CD4-positive, alpha-beta T cell treated with Interferon gamma for 1 hour (primary cell): ENCODE measurements at places on chromosomes 1 and 21.
A peak's percentile ranks its signal among the peaks of the same experiment; 100 is the strongest.

GRCh38 chr1:150928286-150928685, 2.1 kb downstream of the SETDB1 start:
- DNase-seq, result no peak

GRCh38 chr1:84376000-84376910, 22.0 kb upstream of the DNASE2B start:
- DNase-seq, result no peak

DNA sequence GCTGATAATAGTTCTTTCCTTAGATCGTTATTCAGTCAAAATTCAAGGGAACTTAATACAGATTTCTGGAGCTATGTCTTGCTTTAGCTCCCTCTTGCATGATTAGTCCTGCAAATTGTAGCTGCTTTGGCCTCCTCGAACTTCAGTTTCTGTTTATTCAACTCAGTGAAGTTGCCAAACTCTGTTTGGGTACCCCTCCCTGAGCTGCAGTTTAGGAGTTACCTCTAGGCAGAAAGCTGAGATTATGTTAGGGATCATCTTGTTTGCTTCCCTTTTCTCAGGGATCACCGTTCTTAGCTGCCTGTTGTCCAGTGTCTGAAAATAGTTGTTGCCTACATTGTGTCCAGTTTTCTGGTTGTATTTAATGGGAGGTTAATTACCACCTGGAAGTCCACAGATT, 43.5 kb downstream of the SNX27 start:
- DNase-seq, result no peak

- no peak for DNase-seq
Observed at GRCh38 chr1:74180490-74180889, 17.5 kb downstream of the LRRIQ3 start.

DNA sequence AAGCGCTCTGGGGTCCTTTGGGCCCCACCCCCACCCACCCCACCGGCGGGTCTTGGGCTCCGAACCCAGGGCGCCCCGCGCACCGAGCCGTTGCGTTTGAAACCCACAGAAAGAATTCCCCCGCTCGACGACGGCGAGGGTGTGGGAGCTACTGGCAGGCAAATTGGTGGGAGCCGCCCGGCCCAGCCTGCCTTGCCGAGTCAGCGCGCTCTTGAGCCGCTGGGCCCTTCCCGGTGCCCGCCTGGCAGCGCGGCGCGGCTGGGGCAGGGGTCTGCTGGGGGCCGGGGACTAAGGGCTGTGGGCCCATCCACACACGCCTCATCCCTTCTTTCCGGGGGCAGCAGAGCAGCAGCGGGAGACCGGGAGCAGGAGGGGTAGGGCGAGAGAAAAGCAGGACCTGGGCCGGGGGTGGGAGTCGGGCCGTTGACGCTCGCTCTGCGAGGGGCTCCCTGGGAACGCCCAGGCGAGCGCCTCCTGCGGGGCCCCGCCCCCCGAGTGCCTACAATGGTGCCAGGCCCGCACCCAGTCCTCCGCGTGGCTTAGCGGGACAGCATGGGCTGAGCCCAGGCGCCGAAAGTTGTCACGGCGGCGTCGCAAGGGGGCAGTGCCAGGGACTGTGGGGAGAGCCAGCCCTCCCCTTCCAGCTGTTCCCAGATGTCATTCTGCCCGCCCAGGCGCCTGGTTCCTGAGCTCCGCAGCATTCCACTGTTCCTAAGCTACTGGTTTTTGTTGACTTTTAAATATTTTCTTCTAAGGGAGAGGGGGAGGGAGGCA, at the start of gene C1orf94:
Gene C1orf94, plus strand, starts transcription at position 78 of the 774 bp plus-strand sequence. CDS start 883 bp downstream, outside the sequence.
- no peak for DNase-seq

GRCh38 chr1:190476806-190477205, 858 bp downstream of the BRINP3 start:
- no peak for DNase-seq

DNA sequence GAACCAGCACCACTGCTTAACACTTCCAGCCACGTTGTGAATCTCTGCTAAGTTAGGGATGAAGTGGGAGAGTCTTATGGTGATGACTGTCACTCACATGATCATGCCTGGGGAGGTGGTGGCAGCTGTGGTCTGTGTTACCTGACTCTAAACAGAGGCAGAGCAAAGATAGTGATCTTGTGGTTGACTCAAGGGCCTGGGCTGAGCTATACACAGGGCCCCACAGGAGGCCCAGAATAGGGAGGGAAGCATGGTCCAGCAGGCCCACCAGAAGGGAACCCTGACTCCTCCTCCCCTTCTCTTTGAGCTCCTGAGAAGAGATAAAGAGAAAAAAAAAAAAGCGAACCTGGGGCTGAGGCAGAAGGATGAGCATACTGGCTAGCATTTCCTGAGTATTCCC, 55.0 kb downstream of the PLXNA2 start:
- DNase-seq, result no peak

- peak; percentile 22 for DNase-seq
Observed at GRCh38 chr1:31505911-31506497, 70.3 kb upstream of the TINAGL1 start.

- peak; percentile 64 for DNase-seq
Observed at GRCh38 chr1:156385534-156386031, 16.6 kb downstream of the RHBG start.

- DNase-seq, result no peak
Observed at GRCh38 chr1:172761581-172762486, 102.9 kb downstream of the FASLG start.

- no peak for DNase-seq
Observed at GRCh38 chr21:33817663-33818451, 97.7 kb downstream of the ATP5PO start.

- DNase-seq, result no peak
Observed at GRCh38 chr1:210587566-210587965, 258.9 kb downstream of the HHAT start.

GRCh38 chr1:179637211-179637860, 45.7 kb downstream of the TDRD5 start:
- DNase-seq, result no peak

DNA sequence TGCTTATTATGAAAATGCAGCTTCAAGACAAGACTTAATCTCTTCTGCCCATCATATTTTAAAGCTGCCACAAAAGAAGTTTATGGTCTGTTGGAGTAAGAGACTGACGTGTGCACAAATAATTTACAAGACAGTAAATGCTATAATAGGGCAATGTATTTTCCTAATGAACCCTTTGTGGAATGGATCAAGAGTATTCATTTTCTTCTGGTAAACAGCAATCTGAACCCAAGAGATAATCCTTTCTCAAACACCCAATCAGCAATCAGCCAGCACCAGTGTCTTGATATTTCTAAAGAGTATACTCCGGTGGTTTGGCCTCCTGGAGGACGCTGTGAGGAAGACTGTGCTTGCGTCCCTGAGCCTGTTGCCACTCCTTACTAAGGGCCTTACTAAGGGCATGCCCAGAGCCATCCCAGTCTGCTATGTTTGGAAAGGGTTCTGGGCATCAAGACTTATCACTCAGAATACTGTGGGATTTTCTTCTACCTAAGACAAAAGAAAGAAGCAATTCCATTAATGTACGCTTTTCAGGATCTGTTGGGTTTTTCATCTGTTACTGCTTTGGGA, 48.8 kb upstream of the LRRC8D start:
- no peak for DNase-seq

- no peak for DNase-seq
Observed at GRCh38 chr1:160117709-160118183, 2.2 kb downstream of the ATP1A2 start.

DNA sequence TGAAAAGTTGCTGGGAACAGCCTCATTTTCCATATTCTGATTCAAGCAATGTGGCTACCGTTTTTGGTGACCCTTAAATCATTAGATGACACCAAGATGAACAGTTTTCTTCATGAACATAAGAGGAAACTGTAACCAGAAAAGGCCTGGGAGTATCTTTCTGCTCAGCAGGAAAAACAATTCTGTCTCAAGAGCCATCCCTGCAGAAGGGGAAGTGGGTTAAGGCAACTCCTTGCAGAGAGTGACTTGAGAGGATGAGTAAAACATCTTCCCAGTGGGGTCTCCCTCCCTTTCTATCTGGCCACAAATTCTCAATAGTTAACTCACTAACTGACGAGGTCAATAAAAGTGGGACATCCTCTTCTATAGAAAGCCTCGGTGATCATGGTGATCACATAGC, 187.6 kb upstream of the NRIP1 start:
- no peak for DNase-seq

DNA sequence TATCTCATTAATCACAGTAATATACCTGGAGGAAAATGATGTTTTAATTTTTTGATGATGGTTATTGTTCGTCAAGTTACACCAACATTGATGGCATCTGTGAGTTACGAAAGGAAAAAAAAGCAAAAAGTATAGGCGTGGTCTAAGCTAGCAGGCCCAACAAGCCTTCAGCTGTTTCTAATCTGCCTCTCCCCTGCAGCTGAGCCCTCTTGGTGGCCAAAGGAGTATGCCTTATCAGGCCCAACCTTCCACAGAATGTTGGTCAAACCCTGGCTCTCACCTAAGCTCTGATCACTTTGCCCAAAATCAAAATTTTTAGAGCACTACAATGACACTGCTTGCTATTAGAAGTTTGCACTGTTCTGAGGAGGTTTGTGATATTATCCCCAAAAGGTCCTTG, 4.9 kb downstream of the C1orf105 start:
- DNase-seq, result no peak

GRCh38 chr1:151832318-151832980, 847 bp upstream of the RORC start:
- no peak for DNase-seq

GRCh38 chr1:100400404-100400803, 48.1 kb downstream of the CDC14A start:
- DNase-seq, result peak; percentile 72
